ENCODE measurements at places on chromosomes 6 and 20.

DNA sequence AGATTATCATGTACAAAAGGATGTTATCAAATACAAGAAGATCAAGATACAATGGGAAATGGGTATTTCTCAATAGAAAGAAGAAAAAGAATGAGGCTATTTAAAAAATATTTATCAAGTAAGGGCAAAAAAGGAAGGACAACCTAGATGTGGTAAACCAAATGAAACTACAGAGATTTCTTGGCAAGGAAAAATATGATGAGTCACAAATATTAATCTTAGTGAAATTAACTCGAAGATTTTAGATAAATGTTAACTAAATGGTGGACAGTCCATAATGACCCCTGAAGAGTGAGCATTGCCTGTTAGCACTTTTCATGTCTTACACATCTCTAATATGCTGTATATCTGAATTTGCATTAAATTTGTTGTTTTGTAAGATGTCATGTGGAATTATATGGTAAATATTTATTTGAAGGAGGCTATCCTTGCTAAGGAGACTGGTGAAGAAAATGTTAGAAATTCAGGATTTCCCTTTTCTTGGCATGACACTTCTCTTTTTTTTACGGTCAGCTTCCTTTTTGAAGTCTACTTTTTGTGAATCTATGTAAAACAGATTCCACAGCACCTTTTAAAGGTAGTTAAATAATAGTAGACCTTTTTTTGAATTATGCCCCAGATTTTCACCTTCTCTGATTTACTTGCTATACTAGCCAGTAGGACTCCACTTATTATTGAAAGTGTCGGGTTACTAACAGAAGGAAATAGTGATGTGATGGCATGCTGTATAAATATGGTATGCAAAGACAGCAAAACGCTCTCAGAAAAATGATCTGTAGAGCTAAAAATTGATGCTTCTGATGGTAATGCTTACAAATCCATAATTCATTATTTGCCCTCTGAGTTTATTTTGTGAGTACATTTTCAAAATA, 120.5 kb downstream of the HIVEP1 start:
- no peak for DNase-seq

GRCh38 chr20:4045741-4046140, 30.4 kb upstream of the RNF24 start:
- DNase-seq = peak; percentile 65

GRCh38 chr6:168726312-168726856, 285.4 kb downstream of the SMOC2 start:
- DNase-seq = no peak

- peak; percentile 75 for DNase-seq
These were observed at the start of gene ELOVL2 for GRCh38 chr6:11043961-11044711. Gene ELOVL2, minus strand, starts transcription at chr6:11044305. Its CDS starts 75 bp downstream, at chr6:11044230.

GRCh38 chr6:50819904-50820868, 1.5 kb downstream of the TFAP2B start:
- DNase-seq = peak; percentile 9

DNA sequence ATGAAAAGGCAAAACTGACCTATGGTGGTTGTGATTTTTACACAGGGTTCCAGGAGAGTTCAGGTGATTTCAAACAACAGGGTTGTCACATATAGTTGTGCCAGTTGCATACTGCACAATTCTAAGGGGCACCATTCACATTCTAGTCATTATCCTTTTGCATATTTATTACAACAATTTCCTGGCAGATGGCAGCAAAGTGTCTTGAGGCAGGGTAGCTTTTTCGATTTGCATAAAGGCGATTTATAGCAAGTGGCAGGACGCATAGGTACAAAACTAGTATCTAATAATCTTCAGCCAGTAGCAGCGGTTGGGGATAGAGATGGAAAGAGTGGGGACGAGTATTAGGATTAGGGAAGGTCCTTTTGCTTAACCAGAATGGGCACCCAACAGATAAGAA, 46.5 kb upstream of the TRAF3IP2 start:
- DNase-seq = no peak

DNA sequence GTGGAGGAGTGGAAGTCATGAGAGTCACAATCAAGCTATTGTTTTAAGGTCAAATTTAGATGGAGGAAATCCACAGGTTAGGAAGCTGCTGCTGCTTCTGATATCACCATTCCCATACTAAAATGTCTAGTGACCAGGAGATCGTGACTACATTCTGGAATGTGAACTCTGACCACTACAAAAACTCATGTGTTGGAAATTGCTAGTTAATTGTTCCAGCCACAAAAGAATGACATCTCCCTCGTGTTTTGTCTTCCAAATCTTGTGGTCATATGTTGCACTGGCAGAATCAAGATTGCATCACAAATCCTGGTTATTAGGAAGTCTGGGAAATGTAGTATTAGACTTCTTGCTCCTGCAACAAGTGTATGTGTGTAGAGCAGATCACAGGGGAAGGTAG, 441.9 kb downstream of the CD109 start:
- DNase-seq = no peak

GRCh38 chr20:11281240-11281639, 607.4 kb upstream of the JAG1 start:
- no peak for DNase-seq

DNA sequence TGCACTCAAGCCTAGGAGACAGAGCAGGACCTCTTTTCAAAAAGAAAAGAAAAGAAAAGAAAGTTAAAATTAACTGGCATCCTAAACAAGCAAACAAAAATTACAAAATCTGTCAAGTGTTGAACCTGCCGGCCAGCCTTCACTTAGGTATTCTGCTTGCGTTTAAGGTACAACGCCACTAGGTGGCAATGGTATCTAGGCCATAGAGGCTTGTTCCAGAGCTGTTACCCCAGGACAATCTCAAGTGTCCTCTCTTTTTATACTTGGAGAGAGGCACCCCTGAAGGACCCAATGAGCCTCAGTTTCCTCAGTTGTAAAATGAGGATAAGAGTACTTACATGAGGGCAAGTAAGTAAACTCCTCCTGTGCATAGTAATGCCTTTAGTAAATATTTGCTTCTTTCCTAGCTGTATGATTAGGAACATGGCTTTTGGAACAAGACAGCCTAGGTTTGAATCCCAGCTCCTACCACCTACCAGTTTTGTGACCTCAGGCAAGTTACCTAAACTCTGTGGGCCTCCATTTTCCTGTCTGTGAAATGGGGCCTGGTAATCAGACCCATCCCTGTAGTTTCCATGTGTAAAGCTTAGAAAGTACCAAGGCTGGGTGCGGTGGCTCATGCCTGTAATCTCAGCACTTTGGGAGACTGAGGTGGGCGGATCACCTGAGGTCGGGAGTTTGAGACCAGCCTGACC, 5.8 kb upstream of the PACSIN1 start:
- no peak for DNase-seq

GRCh38 chr6:7446619-7447325, 57.2 kb downstream of the RIOK1 start:
- DNase-seq = no peak

- DNase-seq = no peak
These were observed 92.4 kb downstream of the TMEM242 start for GRCh38 chr6:157230910-157231309.

DNA sequence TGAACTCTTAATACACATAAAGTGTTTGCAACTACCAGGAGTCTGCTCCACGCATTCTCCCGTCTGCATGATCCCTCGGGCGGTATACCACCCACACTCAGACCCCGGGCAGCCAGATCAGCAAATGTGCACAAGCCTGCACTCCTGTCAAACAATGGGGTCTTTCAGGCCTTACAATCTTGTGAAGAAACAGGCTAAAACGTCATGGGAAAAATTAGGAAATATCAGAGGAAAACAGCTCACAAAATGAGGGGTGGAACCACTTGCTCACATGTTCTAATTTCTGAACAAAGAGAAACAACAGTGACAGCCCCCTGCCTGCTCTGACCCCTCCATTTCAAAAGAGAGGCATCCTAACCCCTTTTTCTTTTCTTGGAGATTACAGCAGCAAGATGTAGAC, 69.4 kb downstream of the BACH2 start:
- DNase-seq = no peak

GRCh38 chr6:170111141-170111664, 179.7 kb downstream of the DLL1 start:
- DNase-seq = no peak

- no peak for DNase-seq
These were observed 727.6 kb downstream of the PTPRT start for GRCh38 chr20:42461965-42462593.

- DNase-seq = peak; percentile 50
These were observed 215.4 kb downstream of the HDGFL1 start for GRCh38 chr6:22784601-22785410.

GRCh38 chr20:23082846-23083552, 3.1 kb downstream of the CD93 start:
- no peak for DNase-seq

All from MG63 (cell line).